Activated T-helper 1 cell treated with anti-CD3 and anti-CD28 coated beads, Interleukin-12 subunit alpha, Interleukin-12 subunit beta, Interleukin-2, Interleukin-4 antibody, amounts not matched to agents 30 ng/mL and 10 ng/mL and 1 ng/mL, durations not matched to agents 14 hours and 24 hours and 36 hours (primary cell): ENCODE measurements at places on chromosomes 2 and 18. TPM values are rescaled to one million over a fixed set of nuclear protein-coding genes. Genes with fewer than 3 reads are reported as not detected.

The ARHGAP28 gene
- not detected in 2 replicates for total RNA-seq

- no peaks in the 10 kb centered on the region for H3K36me3 ChIP-seq
- H3K4me3 ChIP-seq = no peak overlapping the region
- no peaks in the 10 kb centered on the region for H3K27me3 ChIP-seq
- no peak overlapping the region for H3K27ac ChIP-seq
- no peaks in the 10 kb centered on the region for H3K4me1 ChIP-seq
Observed at GRCh38 chr18:25853691-25854433, 236.6 kb downstream of the SS18 start.

- no peak overlapping the region for H3K27ac ChIP-seq
- H3K4me1 ChIP-seq = no peaks in the 10 kb centered on the region
- no peaks in the 10 kb centered on the region for H3K36me3 ChIP-seq
- H3K4me3 ChIP-seq = no peak overlapping the region
- peaks cover 2% of the 10 kb centered on the region for H3K27me3 ChIP-seq
Observed at GRCh38 chr2:189933911-189934399, 128.6 kb downstream of the MSTN start.

The G6PC2 gene
- total RNA-seq = not detected in 2 replicates

DNA sequence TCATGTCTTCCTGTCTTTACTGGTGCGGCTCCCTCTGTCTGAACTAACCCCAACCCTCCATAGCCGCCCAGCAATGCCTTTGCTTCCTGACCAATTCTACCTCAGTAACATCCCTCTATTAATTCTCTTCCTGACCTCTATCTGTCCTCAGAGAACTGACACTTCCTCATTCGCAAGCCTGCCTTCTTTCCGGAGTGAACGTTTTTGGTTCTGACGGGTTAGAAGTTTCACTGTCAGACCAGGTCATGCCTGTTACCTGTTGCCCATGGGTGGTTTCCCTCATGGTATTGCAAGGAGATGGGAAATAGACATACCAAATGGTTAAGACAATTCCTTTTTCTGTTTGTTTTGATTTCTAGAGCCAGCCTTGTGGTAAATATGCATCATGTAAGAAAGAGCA, 453.4 kb upstream of the SLC14A2 start:
- H3K4me3 ChIP-seq = no peak overlapping the region
- H3K27me3 ChIP-seq = peaks cover 2% of the 10 kb centered on the region
- H3K4me1 ChIP-seq = no peaks in the 10 kb centered on the region
- DNase-seq = no peak

DNA sequence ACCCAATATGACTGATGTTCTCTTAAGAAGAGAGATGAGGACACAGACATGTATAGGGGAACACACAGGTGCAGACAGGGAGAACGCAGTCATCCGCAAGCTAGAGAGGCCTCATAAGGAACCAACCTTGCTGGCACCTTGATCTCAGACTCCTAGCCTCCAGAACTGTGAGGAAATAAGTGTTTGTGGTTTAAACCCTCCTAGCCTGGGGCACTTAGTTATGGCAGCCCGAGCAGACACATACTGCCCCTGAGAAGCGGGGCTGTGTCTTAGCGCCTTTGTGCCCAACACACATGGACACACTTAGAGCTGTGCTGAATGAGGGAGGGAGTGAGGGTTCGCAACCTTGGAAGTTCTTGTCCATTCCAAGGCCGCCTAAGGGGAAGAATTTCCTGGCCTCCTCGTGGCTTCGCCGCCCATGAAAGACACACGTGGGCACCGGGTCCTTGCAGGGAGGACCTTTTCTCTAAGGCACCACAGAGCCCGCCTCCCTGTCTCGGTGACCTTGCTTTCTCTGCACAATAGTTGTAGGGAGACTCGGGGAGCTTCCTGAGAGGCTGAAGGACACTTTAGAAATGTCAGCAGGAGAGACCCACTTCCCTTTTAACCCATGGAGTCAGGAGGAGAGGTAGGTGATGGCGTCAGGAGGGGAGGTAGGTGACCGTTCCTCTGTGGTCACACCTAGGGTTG, 224.5 kb upstream of the HDAC4 start:
- H3K4me3 ChIP-seq = no peak overlapping the region
- DNase-seq = no peak
- H3K27ac ChIP-seq = no peak overlapping the region
- peaks cover 3% of the 10 kb centered on the region for H3K27me3 ChIP-seq
- H3K4me1 ChIP-seq = peaks cover 34% of the 10 kb centered on the region

DNA sequence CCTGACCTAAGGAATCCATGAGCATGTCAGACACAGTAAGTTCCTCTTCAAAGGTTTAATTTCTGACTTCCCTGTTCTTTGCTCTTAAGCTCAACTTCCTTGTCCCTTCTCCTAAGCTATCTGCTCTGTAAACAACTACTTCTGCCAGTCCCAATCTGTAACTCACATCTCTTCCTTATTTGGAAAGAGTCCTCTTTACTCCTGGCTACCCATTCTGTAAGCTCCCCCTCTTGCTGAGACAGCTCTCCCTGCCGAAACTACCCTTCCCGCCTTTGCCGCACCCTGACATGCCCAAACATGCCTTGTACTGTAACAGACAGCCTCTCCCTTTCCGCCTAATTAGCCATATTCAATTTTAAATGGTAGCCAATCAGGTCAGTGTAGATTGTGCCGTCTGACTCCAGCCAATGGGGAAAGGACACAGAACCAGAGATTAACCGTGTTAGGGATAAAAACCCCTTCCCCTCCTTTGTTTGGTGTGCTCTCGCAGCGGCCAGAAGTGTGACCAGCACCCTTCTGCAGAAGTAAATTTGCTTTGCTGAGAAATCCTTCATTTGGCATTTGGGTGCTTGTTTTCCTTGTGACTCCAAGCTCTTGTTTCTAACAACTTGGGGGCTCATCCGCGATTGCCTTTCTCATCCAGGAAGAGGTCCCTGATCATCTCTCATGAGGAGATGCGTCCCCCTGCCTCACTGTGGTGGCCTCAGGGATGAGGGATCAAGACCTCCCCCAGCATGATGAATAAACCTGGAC, 49.0 kb downstream of the PIAS2 start:
- peaks cover 4% of the 10 kb centered on the region for H3K4me1 ChIP-seq
- no peaks in the 10 kb centered on the region for H3K27me3 ChIP-seq
- no peak overlapping the region for H3K27ac ChIP-seq
- H3K4me3 ChIP-seq = no peak overlapping the region
- peaks cover 12% of the 10 kb centered on the region for H3K36me3 ChIP-seq
- DNase-seq = no peak

The TGFBRAP1 gene
- total RNA-seq = 23.1 and 27.3 TPM in 2 replicates

- DNase-seq = no peak
- H3K27me3 ChIP-seq = peaks cover 15% of the 10 kb centered on the region
- H3K4me1 ChIP-seq = no peaks in the 10 kb centered on the region
- no peak overlapping the region for H3K4me3 ChIP-seq
- no peaks in the 10 kb centered on the region for H3K36me3 ChIP-seq
Observed at GRCh38 chr2:26645762-26646161, 4.6 kb upstream of the CIB4 start.

GRCh38 chr2:183416753-183417152, 292.5 kb downstream of the NUP35 start:
- no peak overlapping the region for H3K4me3 ChIP-seq
- DNase-seq = no peak
- no peaks in the 10 kb centered on the region for H3K27me3 ChIP-seq
- no peaks in the 10 kb centered on the region for H3K4me1 ChIP-seq
- H3K36me3 ChIP-seq = no peaks in the 10 kb centered on the region
- no peak overlapping the region for H3K27ac ChIP-seq

DNA sequence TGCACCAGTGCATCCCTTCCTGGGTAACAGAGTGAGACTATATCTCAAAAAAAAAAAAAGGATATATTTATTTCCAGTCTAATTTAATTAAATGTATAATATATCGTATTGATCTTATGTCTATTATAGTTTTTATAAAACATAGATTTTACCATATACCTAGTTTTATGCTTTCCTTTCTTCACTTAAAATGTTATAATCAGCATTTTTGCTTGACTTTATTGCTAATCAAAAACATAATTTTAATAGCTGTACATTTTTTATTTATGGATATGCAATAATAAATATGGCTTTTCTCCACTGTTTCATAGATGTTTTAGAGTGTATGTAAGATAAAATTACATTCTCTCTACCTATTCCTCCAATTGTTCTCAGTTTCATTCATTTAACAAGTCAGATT, 958.0 kb downstream of the EPHA4 start:
- H3K4me1 ChIP-seq = no peaks in the 10 kb centered on the region
- DNase-seq = no peak
- no peaks in the 10 kb centered on the region for H3K27me3 ChIP-seq
- no peak overlapping the region for H3K27ac ChIP-seq
- H3K36me3 ChIP-seq = no peaks in the 10 kb centered on the region

- no peak for DNase-seq
- no peak overlapping the region for H3K27ac ChIP-seq
- H3K4me1 ChIP-seq = no peaks in the 10 kb centered on the region
- H3K36me3 ChIP-seq = no peaks in the 10 kb centered on the region
- H3K27me3 ChIP-seq = no peaks in the 10 kb centered on the region
Observed at GRCh38 chr2:120566331-120567035, 169.2 kb upstream of the GLI2 start.

The C1GALT1C1L gene
- total RNA-seq = not detected in 2 replicates

DNA sequence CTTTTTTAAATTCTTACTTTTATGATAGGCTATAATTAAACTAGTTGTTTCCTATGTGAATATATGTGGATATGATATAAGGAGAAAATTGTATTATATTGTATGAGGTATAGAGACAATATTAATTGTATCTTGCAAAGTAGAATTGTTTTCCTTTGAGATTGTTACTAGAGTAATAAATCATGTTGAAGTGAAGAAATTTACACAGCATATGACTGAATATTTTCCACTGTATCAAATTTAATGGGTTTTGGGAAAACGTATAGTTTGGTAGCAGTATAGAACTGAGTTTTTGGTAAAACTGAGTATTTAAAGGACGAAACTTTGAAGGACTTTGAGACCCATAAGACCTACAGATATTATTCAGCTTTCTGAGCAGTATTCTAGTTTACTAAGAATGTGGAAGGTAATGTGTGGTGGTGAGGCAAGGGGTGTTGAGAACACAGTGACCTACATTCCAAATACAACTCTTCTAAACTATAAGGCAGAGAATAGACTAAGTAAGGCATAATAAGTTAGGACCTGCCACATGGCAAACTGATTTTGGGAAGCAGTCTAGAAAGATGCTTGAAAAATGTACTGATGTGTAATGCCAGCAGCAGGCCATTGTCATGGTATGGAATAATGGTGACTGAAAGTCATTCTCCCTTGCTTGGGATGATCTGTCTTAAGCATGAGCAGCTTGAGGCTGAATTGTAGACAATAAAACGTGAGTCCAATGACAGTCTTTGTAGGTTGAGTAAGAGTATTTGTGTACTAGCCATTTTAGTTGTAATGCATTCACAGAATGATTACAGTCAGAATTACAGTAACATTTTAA, 29.6 kb downstream of the PKP4 start:
- peaks cover 15% of the 10 kb centered on the region for H3K4me1 ChIP-seq
- no peaks in the 10 kb centered on the region for H3K27me3 ChIP-seq
- DNase-seq = no peak
- no peak overlapping the region for H3K4me3 ChIP-seq

The REG3A gene
- total RNA-seq = not detected in 2 replicates

DNA sequence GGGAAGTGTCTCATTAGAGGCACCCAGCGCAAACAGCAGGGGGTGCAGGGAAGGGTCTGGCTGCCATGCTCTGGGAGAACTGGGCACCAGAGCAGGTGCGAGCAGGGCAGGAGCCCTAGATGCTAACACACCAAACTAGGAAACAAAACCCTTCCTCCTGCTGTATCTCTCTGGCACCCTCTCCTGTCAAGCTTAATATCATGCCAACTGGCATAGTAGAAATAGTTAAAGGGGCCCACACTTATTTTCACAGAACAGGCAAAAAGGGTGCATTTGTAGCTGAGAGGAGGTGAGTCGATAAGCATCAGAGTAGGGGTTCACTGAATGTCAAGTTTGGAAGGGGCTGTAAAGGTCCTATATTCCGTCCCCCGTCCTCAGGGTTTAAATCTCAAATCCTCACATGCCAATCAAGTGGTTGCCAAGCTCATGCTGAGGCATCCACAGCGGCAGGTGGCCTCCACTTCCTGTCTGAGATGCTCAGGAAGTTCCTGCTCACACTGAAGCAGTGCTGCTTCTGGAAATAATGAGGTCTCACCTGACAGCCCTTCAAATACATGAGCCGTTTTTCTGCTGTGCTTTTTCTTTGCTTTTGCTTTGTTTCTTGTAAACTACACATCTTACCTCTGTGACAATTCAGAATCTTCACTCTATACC, 14.9 kb upstream of the ACKR3 start:
- H3K27me3 ChIP-seq = peaks cover 7% of the 10 kb centered on the region
- no peak for DNase-seq
- H3K4me3 ChIP-seq = no peak overlapping the region
- peaks cover 27% of the 10 kb centered on the region for H3K36me3 ChIP-seq

DNA sequence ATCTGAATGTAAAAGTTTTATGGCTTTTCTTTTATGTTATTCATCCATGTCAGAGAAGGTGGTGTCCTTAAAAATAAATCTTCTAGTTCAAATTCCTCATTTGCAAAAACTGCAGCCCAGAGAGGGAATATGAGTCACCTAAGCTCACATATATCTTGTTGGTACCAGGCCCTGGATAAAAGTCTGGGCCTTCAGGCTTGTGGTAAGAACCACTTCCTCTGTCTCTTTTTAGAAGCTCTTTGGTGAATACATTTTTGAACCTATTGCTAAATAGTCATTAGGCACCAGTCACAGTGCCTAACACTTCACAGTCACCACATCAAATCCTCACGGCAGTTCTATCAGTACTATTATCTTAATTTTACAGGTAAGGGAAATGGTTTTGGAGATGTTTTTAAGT, 199.2 kb downstream of the KCNS3 start:
- no peak overlapping the region for H3K27ac ChIP-seq
- H3K4me3 ChIP-seq = no peak overlapping the region
- no peaks in the 10 kb centered on the region for H3K4me1 ChIP-seq
- DNase-seq = no peak
- no peaks in the 10 kb centered on the region for H3K36me3 ChIP-seq

- no peak for DNase-seq
- no peaks in the 10 kb centered on the region for H3K36me3 ChIP-seq
- H3K27me3 ChIP-seq = no peaks in the 10 kb centered on the region
- H3K4me1 ChIP-seq = no peaks in the 10 kb centered on the region
- H3K27ac ChIP-seq = no peak overlapping the region
- H3K4me3 ChIP-seq = no peak overlapping the region
Observed at GRCh38 chr2:171297956-171298355, 135.8 kb downstream of the METTL8 start.

GRCh38 chr18:63097178-63097577, 222.4 kb downstream of the BCL2 start:
- H3K4me1 ChIP-seq = peaks cover 46% of the 10 kb centered on the region
- no peak overlapping the region for H3K4me3 ChIP-seq
- H3K36me3 ChIP-seq = no peaks in the 10 kb centered on the region
- no peak overlapping the region for H3K27ac ChIP-seq
- peaks cover 50% of the 10 kb centered on the region for H3K27me3 ChIP-seq

- no peaks in the 10 kb centered on the region for H3K36me3 ChIP-seq
- H3K4me1 ChIP-seq = no peaks in the 10 kb centered on the region
- H3K27ac ChIP-seq = no peak overlapping the region
- no peak for DNase-seq
- H3K27me3 ChIP-seq = no peaks in the 10 kb centered on the region
Observed at GRCh38 chr2:4556135-4556896, 852.9 kb downstream of the DCDC2C start.
